Stimulated activated CD8-positive, alpha-beta memory T cell treated with anti-CD3 and anti-CD28 coated beads, Interleukin-4, amount 100 ng/mL, for 1 hour (primary cell): ENCODE measurements at places on chromosomes 4 and X.

- DNase-seq: no peak
These were observed 33.5 kb upstream of the SLITRK4 start for GRCh38 chrX:143669395-143669794.

DNA sequence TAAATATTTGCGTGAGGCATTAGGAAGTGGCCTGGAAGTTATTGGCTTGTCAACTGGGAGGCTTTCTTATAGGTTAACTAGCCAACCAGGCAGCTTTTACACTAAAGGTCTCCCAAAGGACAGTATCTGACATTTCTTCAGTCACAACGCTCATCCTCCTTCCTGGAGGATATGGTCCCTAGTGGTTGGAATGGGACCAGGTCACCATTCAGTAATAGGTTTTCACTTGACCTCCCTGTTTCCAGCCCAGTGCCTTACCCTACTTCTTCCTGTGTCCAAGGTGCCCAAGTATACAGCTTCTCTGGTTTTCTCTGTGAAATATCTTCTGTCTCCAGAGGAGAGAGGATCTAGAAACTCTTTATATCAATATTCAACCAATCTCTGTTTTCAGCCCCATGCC lies 38.5 kb downstream of the RPS6KA3 start:
- no peak for DNase-seq

GRCh38 chr4:83767067-83767466 lies 231.2 kb downstream of the GPAT3 start:
- no peak for DNase-seq

GRCh38 chr4:134078230-134078914 lies 123.2 kb downstream of the PABPC4L start:
- DNase-seq: no peak
